Muscle of back (tissue), 13 donors: ENCODE measurements at places on chromosomes 5 and 9. TPM values are rescaled to one million over a fixed set of nuclear protein-coding genes. Genes with fewer than 3 reads are reported as not detected.

The GPR21 gene
- not detected for polyA plus RNA-seq

The AGXT2 gene
- not detected for polyA plus RNA-seq

The PTGDS gene
- polyA plus RNA-seq, result 12.8 TPM

The IL11RA gene
- polyA plus RNA-seq, result 159 TPM

The PCDHA11 gene
- polyA plus RNA-seq, result 0.04 TPM

DNA sequence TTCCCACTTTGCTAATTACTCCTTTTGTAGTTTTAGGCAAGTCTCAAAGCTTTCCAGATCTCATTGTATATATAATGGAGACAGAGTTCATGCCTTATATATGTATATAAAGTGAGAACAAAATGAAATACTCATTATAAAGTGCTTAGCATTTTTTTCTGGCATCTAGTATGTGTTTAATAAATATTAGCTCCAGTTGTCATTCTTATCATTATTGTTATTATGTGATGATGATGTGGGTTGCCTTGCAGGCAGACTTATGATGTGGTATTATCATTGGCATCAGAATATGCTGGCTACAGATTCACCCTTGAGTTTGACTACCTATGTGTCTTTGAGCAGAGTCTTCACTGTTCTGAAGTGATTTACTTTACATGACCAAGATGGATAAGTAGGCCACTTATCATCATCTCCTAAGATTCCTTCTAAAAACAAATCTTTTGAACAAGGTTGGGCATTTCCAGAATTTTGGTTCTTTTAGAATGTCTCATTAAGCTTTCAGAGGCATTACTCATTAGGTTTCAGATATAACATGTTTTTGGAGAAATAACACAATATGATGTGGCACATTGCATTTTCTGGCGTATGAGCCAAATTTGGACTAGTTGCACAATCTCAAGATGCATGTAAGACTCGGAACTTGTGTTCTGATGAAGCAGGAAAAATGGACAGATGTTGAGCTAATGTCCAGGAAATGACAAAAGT, 145.6 kb upstream of the TNC start:
- DNase-seq, result no peak

- no peak for DNase-seq
Measured at GRCh38 chr9:8382266-8382665, 582.7 kb upstream of the DMAC1 start.

- DNase-seq, result no peak
Measured at GRCh38 chr9:95138474-95138873, 179.0 kb downstream of the FANCC start.

DNA sequence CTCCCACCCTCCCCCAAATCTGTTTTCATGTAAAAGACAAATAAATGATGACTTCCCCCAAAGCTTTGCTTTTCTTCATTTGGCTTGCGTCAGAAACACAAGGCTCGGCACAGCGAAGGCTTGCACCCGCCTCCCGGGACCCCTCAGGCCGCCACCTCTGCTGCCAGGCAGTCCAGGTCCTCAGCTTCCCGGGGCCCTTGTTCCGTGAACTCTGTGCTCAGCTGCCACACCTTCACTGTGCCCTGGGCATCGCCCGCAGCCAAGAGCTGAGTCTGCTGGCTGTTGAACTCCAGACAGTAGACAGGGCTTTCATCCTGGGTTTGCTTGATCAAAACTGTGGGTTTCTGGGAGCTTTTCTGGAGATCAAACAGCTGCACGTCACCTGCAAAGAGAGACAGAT, 23.0 kb downstream of the DYNC2I2 start:
- no peak for DNase-seq

DNA sequence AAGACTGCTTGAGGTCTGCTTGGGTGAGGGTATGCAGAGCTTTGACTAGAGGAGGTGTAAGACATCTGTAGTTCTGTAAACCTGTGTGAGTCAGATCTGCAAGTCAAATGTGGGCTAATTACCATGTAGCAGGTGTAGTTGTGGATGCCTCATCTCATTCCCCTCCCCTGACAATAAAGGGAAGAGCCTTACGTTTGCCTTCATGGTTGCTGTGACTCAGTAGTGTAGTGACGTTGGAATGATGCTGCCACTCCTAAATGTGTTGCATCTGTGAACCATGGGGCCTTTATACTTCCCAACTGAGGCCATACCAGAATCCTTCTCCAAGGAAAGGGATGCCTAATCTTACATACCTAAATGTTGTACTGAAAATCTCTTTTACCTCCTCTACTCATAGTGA, 26.0 kb downstream of the PRDM6 start:
- DNase-seq, result no peak

DNA sequence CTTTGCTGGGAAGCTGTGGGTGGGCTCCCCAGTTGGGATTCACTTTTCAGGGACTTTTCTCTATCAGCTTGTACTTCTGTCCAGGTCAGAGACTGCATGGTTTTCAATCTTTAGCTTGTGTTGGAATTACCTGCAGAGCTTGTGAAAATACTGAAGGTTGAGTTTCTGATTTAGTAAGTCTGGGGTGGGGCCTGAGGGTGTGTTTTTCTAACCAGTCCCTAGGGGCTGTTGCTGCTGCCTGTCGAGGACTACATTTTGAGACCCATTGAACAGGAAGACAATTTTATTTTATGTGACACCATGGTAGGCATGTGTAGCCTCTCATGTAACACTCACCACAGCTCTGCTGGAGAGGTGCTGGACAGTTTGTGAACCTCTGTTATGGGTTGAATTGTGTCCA, 14.7 kb upstream of the MLANA start:
- no peak for DNase-seq

GRCh38 chr5:96863949-96864584, 12.2 kb upstream of the ERAP2 start:
- no peak for DNase-seq

- DNase-seq, result peak; percentile 79
Measured at GRCh38 chr9:127130661-127131538, 8.5 kb upstream of the ANGPTL2 start.

- DNase-seq, result no peak
Measured at GRCh38 chr5:86879086-86879485, 261.3 kb downstream of the COX7C start.

- peak; percentile 40 for DNase-seq
Measured at GRCh38 chr5:124859027-124859426, 112.6 kb upstream of the ZNF608 start.

DNA sequence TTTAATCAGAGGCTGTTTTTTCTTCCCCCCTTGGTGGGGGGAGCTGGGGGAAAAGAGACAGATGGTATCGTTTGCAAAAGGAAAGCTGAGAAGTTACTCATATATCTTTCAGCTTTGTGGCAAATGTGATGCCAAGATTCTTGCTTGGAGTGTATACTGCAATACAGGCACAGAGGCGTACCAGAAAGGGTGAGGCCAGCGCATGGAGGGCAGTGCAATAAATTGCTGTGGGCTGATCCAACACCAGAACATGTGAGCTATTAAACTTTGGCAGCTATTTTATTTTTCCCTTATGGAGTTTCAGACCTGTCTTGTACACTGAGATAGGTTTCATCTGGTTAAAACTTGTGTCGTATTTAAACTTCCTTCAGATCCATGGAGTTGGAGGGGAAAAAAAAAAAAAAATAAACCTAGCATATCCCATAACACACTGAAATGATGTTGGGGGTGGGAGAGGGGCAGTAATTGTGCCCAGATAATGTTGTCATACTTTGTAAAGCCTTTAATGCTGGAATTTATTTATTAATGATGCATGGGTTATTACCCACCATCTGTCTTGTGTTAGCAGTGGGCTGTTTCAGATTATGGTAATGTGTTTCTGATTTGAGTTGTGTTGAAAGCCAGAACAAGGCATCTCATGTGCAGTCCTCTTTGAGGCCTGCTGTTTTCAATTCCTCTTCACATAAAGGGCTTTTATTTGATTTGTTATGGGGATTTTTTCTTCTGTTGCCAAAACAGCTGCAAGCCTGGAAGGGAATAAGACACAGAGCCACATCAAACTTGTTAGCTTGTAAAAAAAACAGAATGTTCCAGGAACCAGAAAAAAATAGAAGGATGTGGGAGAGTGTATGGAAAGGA, 891.3 kb downstream of the TLE1 start:
- peak; percentile 91 for DNase-seq

- peak; percentile 61 for DNase-seq
Measured at GRCh38 chr9:131868766-131869165, 128.9 kb upstream of the RAPGEF1 start.

DNA sequence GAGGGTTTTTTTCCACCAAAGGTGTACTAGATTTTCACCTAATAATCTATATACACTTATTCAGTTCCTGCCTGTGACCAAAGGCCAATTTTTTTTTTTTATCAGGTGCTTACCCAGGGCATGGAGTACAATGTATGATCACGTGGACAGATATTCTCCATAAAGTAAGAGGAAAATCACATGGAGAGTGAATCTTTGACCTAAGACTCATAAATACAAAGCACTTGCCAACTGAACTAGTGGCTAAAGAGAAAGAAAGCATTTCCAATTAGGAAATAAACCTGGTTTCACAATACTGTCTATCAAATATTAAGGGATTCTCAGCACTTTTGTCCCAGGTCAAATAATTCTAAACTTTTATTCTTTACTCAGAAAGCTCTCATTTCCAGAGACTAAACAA, 33.0 kb upstream of the CEP120 start:
- no peak for DNase-seq

DNA sequence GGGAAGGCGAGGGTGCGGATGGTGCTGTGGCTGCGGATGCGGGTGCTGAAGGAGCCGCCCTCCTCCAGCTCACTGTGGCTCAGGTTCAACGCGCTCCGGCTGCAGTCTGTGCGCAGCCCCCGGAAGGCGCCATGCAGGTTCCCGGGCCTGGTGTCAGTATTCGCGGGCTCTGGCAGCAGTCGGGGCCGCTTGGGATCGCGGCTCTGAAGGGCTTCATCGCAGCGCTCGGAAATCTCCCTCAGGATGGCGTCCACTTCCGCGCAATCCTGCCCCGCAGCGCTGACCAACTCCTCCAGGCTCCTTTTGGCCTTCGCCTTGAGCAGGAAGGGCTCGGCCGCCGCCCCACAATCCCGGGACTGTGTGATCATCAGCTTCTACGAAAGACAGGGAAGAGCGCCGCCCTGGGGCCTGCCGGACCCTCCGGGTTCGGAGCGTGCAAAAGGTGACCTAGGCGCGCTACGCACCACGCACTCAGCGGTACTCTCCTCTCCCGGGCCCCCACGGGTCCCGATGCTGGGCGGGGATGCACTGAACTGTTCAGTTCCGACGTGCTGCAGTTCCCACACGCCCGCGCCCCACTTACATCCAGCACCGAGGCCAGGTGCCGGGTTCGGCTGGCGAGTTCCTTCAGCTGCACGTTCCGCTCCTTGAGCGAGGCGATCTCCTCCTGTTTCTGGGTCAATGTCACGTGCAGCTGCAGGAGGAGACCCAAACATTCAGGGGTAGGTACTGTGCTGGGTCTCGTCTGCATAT, 6.5 kb downstream of the MCIDAS start:
- DNase-seq, result no peak

GRCh38 chr9:84754461-84754860, 84.9 kb downstream of the NTRK2 start:
- no peak for DNase-seq

- DNase-seq, result no peak
Measured at GRCh38 chr5:10490927-10491672, 49.4 kb downstream of the ROPN1L start.

DNA sequence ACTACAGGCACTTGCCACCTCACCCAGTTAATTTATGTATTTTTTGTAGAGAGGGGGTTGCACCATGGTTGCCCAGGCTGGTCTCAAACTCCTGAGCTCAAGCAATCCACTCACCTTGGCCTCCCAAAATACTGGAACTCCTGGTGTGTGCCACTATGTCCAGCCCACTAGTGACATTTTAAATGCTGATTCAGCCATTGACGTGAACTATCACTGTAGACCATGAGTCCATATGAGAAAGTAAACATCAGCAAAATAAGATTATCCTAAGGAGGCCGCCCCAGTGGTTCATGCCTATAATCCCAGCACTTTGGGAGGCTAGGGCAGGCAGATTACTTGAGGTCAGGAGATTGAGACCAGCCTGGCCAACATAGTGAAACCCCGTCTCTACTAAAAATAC, 488.1 kb upstream of the EDIL3 start:
- no peak for DNase-seq

DNA sequence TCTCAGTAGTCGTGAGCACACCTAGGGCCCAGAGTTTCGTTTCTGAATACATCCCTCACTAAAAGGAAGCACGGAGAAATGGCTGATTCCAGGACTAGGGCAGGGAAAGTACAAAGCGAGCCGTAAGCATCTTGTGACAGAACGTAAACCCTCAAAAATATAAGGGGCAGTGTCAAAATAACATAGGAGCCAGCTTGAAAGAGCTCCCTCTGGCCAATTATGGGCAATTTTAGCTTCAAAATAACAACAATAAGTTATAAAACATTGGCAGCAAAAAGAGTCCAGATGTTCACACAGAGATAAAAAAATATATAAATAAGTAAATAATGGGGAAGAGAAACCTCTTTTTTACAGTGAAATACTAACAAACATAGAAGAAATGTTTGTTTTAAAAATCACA, 18.5 kb upstream of the GLIS3 start:
- DNase-seq, result peak; percentile 56

DNA sequence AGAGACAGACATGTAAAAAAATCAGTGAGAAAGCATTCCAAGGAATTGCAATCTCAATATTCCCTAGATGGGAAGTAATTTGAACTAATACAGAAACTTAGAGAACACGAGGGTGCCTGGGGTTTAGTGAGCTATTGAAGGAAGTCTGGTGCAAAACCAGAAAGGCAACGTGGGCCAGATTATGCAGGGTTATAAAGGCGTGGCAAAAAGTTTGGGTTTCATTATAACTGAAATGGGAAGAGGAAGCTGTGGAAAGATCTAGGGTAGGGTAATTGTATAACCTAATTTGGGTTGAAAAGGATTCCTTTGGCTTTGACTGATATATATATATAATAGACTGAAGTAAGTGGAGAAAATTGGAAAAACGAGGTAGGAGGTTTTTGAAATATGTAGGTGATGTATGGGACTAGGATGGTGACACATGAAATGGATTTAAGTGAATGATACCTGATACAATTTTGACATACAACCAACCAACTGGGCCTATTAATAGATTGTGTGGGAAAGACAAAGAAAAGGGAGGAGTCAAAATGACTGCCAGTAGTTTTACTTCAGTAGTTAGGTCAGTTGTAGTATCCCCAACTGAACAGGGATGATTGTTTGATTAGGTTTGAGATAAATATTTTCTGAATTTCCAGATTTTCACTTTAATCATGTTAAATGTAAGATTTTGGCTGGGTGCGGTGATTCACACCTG, 65.3 kb downstream of the FAM174A start:
- DNase-seq, result no peak

DNA sequence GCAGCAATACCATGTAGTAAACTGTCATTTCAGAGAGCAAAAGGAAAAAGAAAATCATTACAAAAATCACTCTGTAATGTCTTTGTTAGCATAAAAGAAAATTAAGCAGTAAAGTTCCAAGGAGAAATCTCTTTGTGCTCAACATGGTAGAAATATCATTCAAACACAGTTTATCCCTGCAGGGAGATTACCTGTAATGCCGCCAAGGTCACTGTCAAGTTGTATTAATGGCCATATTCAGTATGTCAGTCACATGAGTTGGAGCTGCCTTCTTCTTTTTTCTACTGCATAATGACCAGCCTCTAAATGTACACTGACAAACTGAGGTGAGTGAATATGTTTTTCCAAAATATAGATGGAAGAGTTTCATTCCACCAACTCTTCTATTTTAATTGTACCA, 36.5 kb downstream of the MEF2C start:
- DNase-seq, result no peak

- no peak for DNase-seq
Measured at GRCh38 chr9:37271679-37272078, 150.8 kb upstream of the GRHPR start.
